Stimulated activated naive CD4-positive, alpha-beta T cell (primary cell): ENCODE measurements at places on chromosomes 7 and 10.

GRCh38 chr10:51861731-51862130 is 162.3 kb upstream of the CSTF2T start:
- no peak for DNase-seq

GRCh38 chr7:83143107-83143506 is 19.6 kb downstream of the PCLO start:
- no peak for DNase-seq

GRCh38 chr10:46028584-46029460 is 1.6 kb downstream of the NCOA4 start:
- no peak for DNase-seq

GRCh38 chr7:13508586-13508985 is 480.9 kb downstream of the ETV1 start:
- no peak for DNase-seq

GRCh38 chr7:5526100-5526905 is 102.7 kb upstream of the TNRC18 start:
- DNase-seq = no peak

DNA sequence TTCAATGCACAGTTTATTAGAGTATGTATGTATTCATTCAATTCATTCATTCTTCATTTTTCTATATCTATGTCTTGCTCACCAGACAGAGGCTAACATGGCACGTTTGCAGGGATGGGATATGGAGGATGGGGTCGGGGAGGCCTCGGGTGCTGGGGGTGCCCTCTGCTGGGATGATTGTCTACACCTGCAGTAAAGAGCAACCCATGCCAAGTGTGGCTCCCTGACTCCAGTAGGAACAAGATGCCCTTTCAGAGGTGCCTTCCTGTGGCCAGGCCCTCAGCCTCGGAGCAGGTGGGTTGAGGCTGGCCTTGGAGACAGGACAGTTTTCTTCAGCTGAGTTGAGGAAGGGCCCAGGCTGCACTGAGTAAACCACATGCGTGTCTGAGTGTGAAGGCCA is 157.2 kb downstream of the SH2D4B start:
- no peak for DNase-seq

- no peak for DNase-seq
These were observed 596.6 kb downstream of the GRM8 start for GRCh38 chr7:126656165-126656564.

- no peak for DNase-seq
These were observed 64.2 kb downstream of the TAX1BP1 start for GRCh38 chr7:27804139-27804538.

- no peak for DNase-seq
These were observed 29.3 kb upstream of the NCAPG2 start for GRCh38 chr7:158733775-158734494.

- no peak for DNase-seq
These were observed at the start of gene ITGA8 for GRCh38 chr10:15719899-15720634. ITGA8 (minus strand) TSS chr10:15719922; CDS start chr10:15719771, 151 bp downstream.

GRCh38 chr10:104350127-104350635 is 3.5 kb upstream of the CFAP58 start:
- DNase-seq = peak; percentile 71

GRCh38 chr10:3773460-3774017 is 11.5 kb downstream of the KLF6 start:
- no peak for DNase-seq

GRCh38 chr7:108294595-108294994 is 161.6 kb downstream of the NRCAM start:
- no peak for DNase-seq

DNA sequence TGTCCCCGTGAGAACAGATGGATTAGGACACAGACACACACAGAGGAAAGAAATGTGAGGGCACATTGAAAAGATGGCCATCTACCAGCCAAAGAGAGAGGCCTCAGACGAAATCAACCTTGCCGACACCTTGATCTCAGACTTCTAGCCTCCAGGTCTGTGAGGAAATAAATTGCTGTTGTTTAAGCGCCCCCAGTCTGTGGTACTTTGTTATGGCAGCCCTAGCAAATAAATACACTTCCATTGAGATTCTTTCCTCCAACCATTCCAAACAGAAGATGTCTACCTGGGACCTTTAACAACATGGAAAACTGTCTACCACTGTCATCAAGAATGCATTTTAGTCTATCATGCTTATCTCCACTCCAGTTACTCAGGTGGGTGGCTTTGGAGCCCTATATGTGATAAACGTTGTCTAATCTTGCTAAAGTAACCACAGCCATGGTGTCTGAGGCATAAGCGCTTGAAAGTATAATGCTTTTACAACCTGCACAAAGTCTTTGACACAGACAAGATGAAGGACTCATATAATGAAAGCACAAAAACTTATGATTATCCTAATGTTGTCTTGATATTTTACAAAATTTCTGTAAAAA is 244.3 kb downstream of the MTERF1 start:
- no peak for DNase-seq

GRCh38 chr10:113970641-113971040 is 73.0 kb upstream of the ADRB1 start:
- DNase-seq = no peak

DNA sequence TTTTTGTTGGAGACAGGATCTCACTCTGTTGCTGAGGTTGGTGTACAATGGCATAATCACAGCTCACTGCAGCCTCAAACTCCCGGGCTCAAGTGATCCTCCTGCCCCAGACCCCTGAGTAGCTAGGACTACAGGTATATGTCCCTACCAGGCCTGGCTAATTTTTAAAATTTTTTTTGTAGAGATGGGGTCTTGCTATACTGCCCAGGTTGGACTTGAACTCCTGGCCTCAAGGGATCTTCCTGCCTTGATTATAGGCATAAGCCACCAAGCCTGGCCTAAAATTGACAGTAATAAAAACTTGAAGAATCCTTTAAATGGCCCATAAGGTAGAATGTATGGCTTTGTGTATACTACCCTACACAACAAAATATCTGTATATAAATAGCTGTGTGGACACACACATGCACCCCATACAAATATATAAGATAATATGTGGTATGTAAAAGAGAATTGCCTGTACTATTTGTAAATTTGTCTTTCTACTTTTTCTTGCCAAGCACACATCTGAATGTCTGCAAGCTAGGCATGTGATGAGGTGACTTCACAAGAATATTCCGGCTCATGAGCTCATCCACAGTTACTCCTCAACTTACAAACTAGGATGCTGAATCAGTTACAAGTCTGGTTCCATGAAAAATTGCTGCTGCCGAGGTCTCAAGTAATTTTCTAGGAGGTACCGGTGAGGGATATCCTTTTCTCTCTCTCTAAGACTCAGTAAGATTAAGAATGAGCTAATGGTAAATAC is 26.6 kb downstream of the POLR3A start:
- DNase-seq = no peak

DNA sequence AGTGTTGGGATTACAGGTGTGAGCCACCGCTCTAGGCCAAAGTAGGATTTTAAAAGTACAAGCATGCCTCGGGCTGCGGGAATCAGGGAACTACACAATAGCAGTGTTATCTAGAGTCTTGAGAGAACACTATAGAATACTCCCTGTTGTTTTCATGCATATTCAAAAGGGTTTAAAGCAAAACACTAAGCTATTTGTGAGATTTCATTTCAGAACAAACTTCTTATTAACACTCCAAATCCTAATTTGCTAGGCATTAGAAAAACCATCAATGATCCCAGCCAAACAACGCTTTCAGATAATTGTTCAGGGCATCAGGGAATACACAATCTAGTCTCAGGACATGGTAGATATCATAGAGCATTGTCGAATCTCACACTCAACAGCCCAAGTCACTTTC is 13.9 kb downstream of the DENND11 start:
- no peak for DNase-seq

DNA sequence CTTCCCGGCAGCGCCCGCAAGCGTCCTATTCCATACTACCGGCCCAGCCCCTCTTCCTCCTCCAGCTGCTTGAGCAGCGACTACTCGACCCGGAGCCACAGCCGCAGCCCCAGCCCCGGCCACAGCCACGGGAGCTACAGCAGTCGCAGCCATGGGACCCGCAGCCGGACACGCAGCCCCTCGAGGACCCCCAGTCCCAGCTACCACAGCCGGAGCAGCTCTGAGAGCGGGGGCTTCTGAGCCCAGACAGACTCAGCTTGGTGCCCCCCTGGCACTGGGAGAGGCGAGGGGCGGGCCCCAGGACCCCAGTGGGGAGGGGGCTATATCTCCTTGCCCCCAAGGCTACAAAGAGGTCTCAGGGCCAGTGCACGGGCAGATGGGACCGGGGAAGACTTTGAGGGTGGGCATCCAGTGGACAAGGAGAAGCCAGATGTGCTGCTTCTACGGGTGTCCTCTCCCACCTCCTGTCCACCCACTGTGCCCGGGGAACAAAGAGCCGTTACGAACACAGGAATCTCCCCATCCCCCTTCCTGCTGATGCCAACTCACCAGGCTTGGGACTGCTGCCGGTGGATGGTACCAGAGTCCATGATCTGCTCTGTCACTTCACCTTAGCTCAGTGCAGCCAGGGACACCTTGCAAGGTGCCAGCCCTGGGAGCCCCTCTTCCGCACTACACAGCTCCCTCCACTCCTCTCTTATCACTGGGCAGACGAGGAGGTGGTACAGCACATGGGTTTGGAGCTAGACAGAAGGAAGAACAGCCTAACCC is 16.7 kb upstream of the HSPB1 start:
- DNase-seq = no peak

DNA sequence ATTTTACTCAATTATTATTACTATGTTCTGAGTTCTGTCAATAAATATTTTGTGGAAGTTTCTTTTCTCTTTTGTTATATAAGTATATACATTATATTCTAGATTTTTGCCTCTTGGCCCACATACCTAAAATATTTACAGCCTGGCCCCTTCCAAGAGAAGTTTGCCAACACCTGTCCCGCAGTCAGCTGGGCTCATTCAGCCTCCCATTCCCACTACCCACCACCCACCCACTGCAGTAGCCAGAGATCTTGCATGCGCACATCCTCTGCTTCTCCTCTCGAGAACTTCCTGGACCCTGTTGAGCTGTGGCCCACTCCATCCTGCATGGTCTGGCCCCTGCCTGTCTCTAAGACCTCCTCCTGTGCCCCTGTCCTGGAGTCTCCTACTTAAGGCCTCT is 33.6 kb downstream of the WIPF3 start:
- DNase-seq = no peak

- no peak for DNase-seq
These were observed 820 bp upstream of the NRG3 start for GRCh38 chr10:81873932-81874816.

GRCh38 chr10:129023082-129023481 is 444.0 kb upstream of the MGMT start:
- no peak for DNase-seq

DNA sequence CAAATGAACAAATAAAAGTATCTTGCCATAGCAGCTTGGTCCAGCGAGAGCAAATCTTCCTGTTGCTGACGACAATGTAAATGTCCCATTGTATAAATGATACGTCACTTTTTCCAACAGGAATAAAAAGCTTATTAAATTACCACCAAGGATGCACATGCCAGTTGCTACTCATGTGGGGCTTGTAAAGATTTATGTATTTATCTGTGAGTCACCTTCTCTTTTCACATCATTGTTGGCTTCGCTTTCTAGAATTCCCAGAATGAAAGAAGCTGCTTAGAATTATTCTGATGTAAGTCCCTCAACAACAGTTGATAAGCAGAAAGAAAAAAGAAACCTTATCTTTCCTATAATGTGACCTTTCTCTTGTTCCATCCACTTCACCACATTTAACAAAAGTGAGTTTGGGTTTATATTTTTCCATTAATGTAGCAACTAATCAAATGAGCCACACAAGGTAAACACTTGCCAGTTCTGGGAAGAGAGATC is 22.4 kb downstream of the DNAJC12 start:
- DNase-seq = no peak

- DNase-seq = no peak
These were observed 525.6 kb upstream of the ADARB2 start for GRCh38 chr10:2262878-2263277.

- no peak for DNase-seq
These were observed 15.8 kb downstream of the BTBD16 start for GRCh38 chr10:122286867-122287266.

DNA sequence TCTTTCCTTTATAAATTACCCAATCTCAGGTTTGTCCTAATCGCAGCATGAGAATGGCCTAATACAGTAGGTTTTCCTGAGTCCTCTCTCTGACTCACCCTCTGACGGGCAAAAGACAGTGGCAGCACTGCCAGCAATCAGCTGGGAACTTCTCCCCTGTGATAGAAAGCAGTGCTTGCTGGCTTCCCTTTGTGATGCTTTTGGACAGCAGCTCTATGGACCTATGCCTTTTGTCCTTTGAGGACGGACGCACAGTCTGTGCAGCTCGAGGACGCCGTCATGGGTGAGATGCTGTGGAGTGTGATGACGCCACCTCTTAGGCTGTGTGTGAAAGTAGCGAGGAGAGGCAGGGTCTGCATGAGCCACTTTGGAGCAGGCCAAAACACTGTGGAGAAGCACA is 68.8 kb downstream of the KIAA1217 start:
- no peak for DNase-seq

DNA sequence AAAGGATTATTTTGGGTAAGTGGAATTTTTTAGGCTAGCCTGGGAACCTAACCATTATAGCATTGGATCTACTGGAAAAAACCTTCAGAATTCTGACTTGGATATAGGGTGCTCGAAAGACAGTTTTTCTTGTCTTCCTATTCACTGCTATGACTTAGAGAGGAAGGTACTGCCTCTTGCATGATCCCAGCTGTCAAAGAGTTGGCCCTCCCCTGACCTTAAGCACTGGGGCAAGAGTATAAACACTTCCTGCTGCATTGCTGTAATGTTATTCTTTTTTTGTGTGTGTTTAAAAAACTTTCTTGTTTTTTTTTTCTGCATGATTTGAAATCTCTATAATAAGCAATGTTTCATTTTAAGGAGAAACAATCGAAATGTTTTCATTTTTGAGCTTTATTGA is 113.0 kb downstream of the LRMDA start:
- no peak for DNase-seq

GRCh38 chr10:49394933-49395740 is 752 bp downstream of the DRGX start:
- DNase-seq = no peak

GRCh38 chr7:24440892-24441291 is 132.4 kb upstream of the PALS2 start:
- DNase-seq = no peak

GRCh38 chr7:50856806-50857205 is 74.1 kb upstream of the GRB10 start:
- DNase-seq = no peak

GRCh38 chr7:39838326-39838725 is 111.7 kb upstream of the CDK13 start:
- no peak for DNase-seq
